ENCODE measurements at places on chromosomes 16 and 17.
A peak's percentile ranks its signal among the peaks of the same experiment; 100 is the strongest.

DNA sequence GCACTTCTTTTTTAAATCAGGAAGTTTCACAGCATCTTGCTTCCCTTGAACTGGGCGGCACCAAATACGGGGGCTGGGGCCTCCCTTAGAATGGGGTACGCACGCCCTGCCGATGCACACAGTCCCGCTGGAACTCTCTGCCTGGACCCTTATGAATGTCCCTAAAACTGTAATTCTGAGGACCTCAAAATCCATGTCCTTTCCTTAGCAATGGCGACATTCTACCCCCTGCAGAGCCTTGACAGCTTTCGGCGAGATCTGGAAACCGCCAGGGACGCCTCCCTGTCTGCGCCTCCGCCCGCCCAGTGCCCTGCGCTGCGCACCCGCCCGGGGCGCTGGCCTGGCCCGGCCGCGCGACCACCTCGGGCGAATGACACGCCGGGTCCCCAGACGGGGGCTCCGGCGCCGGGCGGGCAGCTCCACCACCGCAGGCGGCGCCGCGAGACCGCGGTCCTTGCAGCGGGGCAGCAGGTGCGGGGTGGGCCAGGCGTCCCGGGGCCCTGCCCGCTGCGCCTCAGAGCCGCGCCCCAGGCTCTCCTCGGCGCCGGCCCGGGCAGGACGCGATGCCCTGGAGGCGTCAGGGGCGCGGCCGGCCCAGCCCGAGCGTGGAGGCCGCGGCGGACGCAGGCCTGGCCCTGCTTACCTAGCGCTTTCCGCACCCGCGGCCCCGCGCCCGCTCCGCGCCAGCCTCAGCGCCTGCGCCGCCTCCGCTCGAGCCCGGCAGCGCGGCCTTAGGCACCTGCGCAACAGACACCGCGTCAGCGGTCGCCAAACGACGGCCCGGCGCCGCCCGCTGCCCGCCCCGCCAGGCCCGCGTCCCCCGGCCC lies 548 bp downstream of the HAGH start:
- DNase-seq = peak; percentile 66

- no peak for DNase-seq
Measured at GRCh38 chr17:79952901-79953300, 82.8 kb downstream of the TBC1D16 start.

DNA sequence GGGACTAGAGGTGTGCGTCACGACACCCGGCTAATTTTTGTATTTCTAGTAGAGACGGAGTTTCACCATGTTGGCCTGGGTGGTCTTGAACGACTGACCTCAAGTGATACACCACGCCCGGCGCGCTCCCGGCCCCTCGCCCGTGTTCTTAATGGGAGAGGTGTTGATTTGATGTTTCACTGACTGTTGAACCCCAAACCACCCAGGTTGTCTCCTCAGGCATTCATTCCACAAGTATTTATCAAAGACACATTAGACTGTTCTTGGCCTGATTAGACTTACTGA lies 1.4 kb downstream of the CENPN start:
- no peak for DNase-seq

GRCh38 chr16:2848933-2849725 lies 8.8 kb downstream of the PRSS22 start:
- no peak for DNase-seq

- peak; percentile 86 for DNase-seq
Measured at GRCh38 chr17:76378548-76379274, 5.7 kb upstream of the SPHK1 start.

DNA sequence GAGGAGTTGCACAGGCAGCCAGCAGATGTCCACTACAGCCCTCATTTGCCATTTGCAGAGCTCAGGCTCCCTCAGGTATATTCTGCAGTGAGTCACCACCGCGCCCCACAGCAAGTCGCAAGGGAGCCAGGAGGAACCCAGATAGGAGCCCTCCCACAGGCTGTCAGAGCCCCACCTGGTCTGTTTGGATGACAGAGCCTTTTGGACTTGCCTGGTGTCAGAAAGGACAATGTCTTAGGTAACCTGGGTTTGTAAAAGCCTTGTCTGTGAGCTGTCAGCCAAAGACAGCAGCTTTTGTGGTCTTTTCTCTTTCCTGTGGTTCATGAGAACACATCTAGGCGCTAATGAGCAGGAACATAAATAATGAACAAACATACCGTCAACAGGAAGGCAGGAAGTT lies 70.9 kb downstream of the GNAO1 start:
- no peak for DNase-seq

GRCh38 chr17:42097691-42098631 lies at the start of gene ZNF385C:
ZNF385C (minus strand) TSS chr17:42098473; CDS start chr17:42063056, 35,417 bp downstream.
- DNase-seq = peak; percentile 45

- DNase-seq = no peak
Measured at GRCh38 chr16:81864646-81865382, 85.7 kb downstream of the PLCG2 start.

- DNase-seq = no peak
Measured at GRCh38 chr17:27919079-27919478, 25.9 kb upstream of the LYRM9 start.
